GDM1 (cell line): ENCODE measurements at places on chromosomes 3 and 15.

GRCh38 chr3:150497956-150498355, 48.3 kb downstream of the SERP1 start:
- DNase-seq, result no peak

GRCh38 chr3:107189158-107189791, 188.0 kb upstream of the CCDC54 start:
- DNase-seq, result no peak

GRCh38 chr3:16484216-16484615, 29.3 kb downstream of the RFTN1 start:
- no peak for DNase-seq

DNA sequence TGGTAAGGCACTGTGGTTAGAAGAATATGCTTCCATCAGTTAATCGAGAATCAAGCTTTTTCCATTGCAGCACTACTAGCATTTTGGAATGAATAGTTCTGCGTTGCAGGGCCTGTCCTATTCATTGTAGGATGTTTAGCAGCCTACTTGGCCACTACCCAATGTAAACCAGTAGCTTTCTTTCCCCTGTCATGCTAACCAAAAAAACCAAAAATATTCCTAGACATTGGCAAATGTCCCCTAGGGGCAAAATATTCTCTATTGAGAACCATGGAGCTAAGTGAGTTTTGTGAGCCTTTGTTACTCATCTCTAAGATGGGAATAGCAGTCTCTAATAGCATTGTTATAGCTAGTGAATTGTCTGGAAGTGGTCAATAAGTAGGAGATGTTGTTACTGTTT, 187.2 kb downstream of the CADPS start:
- no peak for DNase-seq

DNA sequence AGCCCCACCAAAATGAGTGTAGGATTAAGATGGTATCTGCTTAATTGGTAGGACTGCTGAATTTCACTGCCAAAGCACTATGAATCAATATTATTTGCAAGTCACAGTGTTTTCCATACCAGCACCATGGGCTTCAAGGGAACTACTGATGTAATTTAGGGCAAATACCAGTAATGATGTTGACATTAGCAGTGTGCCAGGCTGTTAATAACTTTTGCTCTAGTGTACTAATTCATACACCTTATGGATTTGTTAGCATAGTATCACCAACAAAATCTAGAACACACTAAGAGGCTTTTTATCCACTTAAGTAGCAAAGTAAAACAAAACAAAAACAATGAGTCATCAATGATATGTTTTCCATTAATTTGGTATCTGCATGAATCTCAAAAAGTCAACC, 888.2 kb downstream of the CADM2 start:
- DNase-seq, result no peak

DNA sequence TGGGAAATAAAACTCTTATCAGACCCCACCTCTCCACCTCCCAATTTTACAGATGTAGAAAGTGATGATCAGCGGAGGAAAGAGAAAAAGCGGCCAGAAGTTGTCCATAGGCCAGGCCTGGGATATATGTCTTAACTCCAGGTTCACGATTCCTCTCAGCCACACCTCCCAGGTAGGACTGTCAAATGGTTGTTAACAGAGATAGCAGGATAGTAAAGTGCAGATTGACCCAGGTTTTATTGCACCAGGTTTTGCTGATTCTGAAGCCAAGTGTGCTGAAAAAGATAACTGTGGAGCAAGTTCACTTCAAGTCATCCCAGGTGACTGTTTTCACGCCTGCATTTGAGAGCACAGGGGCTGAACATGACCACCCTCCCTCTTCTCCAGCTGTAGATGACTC, 36.1 kb downstream of the LSM3 start:
- no peak for DNase-seq

- no peak for DNase-seq
Measured at GRCh38 chr3:149501524-149501923, 27.0 kb downstream of the TM4SF4 start.

GRCh38 chr15:100803171-100803440, 76.5 kb upstream of the ALDH1A3 start:
- DNase-seq, result no peak

DNA sequence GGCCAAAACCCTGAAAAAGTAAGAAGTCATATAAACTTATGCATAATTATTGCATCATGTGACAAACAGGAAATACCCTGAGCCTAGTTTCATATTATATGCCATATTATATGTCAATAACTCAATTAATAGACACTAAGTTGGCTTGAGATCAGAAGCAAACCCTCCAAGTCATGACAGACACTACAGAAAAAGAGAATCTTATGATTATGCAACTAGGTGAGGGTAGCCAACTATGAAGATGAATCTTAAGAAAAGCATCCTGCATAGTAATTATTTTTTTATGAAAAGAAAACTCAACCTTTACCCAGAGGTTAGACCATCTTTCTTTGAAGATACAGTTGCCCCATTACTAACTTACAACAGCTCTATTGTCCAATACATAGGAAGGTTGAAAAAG, 192.4 kb upstream of the VEPH1 start:
- DNase-seq, result no peak

- no peak for DNase-seq
Measured at GRCh38 chr15:84828086-84828908, 11.1 kb downstream of the ALPK3 start.

- DNase-seq, result no peak
Measured at GRCh38 chr3:148379763-148380382, 317.8 kb upstream of the AGTR1 start.

DNA sequence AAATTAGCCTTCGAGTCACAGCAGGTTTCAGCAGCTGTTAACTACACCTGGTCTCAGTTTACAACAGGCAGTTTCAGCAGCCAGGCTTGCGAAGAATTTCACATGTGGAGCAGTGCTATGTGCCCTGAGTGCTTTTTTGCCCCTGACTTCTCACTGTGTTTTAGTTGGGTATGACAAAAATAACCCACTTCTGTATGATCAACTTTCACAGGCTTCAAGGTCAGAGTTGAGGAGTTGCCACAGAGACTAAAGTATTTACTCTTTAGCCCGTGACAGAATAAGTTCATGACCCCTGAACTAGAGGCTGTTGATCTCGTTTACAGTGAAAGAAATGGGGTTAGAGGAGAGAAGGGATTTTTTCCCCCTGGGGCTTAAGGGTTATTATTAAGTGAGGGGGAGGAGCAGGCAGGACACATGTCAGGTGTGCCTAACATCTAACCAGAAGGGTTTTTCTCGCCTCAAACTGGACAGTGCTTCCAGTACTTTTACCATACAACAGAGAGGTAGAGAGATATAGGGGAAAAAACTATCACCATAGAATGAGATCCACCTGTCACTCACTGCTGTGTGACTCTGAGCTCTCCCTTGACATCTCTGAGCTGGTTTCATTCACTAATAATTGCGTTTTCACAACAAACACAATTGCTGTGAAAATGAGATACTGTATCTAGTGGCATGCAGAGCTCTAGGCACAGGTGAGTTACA, 14.0 kb upstream of the TOPBP1 start:
- DNase-seq, result no peak

GRCh38 chr15:70375006-70375431, 277.3 kb upstream of the TLE3 start:
- no peak for DNase-seq

DNA sequence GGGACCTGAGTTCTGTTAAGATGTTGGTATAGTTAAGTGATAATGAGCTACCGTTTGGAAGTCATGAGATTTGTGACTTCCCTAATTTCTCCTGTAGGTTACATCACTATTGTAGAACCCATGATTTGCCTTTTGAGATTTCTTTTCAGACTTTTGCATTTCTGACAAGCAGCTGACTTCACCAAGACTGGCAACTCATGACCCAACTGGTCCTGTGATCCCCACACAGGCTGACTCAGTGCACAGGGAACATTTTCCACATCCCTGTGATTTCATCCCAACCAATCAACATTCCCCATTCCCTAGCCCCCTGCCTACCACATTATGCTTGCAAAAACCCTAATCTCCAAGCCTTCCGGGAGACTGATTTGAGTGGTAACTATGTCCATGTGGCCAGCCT, 242.1 kb upstream of the PDZRN3 start:
- no peak for DNase-seq

GRCh38 chr3:196399485-196399945, 32.7 kb downstream of the UBXN7 start:
- no peak for DNase-seq

DNA sequence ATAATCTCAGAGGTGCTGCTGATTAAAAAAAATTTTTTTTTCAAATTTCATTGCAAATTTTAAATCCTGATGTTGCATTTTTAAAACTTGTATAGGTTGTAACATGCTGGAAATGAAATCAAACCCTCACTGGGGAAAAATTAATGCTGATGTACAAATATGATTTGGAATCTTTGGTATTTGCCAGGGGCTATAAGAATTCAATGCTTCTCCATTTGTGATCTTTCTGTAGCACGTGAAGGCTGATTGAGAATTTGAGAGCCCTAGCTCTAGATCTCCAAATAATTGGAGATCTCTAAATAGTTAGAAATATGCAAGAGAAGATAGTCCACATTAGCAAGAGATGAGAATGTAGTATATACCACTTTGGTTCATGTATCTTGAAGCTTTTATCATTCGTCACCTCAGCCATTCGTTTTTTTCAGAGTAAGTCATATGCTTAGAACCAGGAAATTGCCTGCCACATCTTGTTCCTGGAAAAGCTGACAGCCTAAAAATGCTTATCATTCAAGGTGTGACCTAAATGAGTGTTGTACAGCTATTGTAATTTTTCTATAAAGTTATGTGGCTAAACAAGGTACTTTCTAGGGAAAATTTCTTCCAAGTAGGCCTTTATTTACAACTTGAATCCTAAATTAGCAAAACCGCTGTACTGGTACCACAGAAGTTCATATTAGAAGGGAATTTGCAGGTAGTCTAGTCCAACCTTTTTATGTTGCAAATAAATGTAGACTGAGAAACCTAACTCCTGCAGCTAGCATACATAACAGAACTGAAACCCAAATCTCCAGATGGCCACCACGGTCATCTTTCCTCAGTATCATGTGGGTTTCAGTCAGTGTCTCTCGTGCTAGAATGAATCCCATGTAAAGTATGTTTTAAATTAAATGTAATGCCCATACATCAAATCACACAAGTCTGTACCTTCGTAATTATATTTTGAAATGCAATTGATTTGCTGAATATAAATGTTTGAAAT, 48.5 kb downstream of the FNDC3B start:
- DNase-seq, result no peak

- DNase-seq, result no peak
Measured at GRCh38 chr3:86815880-86816279, 175.1 kb downstream of the VGLL3 start.

GRCh38 chr15:63891079-63891767, 57.5 kb upstream of the HERC1 start:
- peak; percentile 56 for DNase-seq

DNA sequence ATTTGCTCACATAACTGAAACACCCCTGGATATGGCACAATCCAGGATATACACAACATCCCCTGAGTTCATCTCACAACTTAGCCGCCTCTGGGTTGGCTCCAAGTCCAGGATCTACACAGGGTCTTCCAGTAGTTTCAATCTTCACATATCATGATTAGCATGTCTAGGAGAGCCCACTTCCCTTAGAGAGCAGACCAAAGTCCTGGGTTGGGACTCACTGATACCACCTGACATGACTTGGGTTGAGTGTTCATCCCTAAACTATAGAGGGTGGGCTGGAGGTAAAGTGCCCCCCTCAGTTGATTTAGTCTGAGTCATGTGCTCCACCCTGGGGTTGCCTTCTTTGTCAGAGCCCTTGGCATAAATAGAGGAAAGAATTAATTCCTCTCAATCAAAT, 493.6 kb upstream of the PPP2R3A start:
- no peak for DNase-seq

DNA sequence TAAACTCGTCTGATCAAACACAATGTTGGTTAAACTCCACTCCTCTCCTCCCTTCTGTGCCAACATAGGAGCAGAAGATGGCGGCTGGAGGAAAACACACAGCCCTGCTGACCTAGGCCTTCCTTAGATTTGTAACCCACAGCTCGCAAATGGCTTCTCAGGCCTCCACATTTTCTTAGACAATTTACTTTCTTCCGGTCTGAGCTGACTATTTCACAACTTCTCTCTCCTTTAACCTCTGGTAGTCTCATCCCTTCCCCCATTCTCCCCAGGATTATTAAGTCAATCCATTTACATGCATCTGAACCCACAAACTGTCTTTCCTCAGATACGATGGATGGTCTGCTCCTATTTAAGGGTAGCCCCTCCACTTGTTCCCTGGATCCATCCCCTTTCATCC, 25.7 kb upstream of the ULK4 start:
- DNase-seq, result no peak

GRCh38 chr15:61115241-61115640, 113.9 kb downstream of the RORA start:
- DNase-seq, result no peak

DNA sequence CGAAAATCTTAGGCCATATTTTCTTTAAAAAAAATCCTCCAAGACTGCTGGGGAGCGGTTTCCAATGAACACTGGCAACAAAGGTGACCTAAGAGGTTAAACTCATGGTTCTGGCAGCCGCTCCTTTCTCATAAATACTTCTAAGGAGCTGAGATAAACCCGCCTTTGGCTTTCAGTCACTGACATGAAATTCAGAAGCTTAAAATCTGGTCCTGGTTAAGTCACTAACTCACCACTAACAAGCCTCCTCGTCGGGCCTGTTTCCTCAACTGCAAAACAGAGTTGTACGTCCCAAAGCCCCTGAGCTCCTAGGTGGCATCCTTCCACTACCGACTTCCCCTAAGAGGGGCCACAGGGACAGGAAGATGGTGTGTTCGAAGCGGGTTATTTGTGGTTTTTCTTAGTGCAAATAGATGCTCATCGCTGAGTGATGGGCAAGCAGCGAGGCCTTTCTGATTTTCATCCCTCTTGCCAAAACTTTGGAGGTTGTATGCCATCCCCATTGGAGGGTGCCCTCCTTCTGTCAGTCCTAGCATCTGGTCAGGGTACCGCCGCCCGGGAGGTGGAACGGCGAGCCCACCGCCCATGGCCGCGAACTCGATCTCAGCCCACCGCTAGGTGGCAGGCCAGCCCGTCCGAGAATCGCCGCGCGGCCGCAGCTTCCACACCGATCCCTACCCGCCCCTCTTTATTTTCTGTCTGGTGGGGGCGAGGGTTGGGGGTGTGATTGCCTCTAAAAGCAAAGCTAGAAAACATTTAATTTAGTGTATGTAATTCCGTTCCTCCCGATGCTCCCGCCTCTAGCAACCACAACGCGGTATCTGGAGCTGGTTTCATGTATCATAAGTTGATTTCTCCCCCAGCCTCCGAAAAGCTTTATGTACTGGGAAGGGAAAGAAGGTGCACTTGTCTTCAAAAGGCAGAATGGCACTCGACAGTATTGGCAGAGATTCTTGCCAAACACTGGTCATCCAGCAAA, 4.6 kb downstream of the BCL6 start:
- peak; percentile 29 for DNase-seq

DNA sequence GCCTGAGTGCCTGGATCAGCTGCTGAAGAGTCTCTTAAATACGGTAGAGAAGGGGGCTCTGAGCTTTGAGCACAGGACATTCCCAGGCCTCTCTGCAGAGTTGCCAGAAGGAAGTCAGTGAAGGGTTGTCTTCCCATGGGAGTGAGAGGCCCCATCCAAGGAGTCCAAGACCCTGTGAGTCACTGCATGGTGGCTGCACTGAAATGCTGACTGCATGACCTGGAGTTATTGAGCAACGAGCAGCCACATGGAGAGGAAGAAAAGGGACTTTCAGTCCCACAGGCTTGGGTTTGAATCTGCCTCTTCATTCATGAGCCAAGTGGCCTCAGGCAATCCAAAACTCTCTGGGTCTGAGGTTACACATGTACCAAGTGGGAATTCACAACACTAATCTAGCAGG, 69.6 kb upstream of the RASGRF1 start:
- no peak for DNase-seq

GRCh38 chr15:94478763-94479162, 247.4 kb downstream of the MCTP2 start:
- DNase-seq, result no peak

GRCh38 chr3:134697830-134698689, 47.2 kb upstream of the KY start:
- DNase-seq, result no peak
